ENCODE measurements at places on chromosomes 7 and 10. TPM values are rescaled to one million over a fixed set of nuclear protein-coding genes. Genes with fewer than 3 reads are reported as not detected.

CYP2E1 gene
- total RNA-seq: 3.0 TPM

CCDC71L gene
- total RNA-seq: 32.1 TPM

NPC1L1 gene
- 1.5 TPM for total RNA-seq

FANK1 gene
- total RNA-seq: 5.3 TPM

XPNPEP1 gene
- 94.6 TPM for total RNA-seq

GDF2 gene
- not detected for total RNA-seq

DLX6 gene
- total RNA-seq: not detected

GJD4 gene
- total RNA-seq: not detected

TDRD1 gene
- not detected for total RNA-seq
